ENCODE measurements at places on chromosomes 12 and 14. TPM values are rescaled to one million over a fixed set of nuclear protein-coding genes. Genes with fewer than 3 reads are reported as not detected.

- H3K27ac ChIP-seq = peak overlapping the region; percentile 97
- peaks cover 79% of the 10 kb centered on the region for H3K36me3 ChIP-seq
- peak; percentile 62 for DNase-seq
These were observed 61.6 kb downstream of the PPP2R5C start for GRCh38 chr14:101823066-101823465.

DNA sequence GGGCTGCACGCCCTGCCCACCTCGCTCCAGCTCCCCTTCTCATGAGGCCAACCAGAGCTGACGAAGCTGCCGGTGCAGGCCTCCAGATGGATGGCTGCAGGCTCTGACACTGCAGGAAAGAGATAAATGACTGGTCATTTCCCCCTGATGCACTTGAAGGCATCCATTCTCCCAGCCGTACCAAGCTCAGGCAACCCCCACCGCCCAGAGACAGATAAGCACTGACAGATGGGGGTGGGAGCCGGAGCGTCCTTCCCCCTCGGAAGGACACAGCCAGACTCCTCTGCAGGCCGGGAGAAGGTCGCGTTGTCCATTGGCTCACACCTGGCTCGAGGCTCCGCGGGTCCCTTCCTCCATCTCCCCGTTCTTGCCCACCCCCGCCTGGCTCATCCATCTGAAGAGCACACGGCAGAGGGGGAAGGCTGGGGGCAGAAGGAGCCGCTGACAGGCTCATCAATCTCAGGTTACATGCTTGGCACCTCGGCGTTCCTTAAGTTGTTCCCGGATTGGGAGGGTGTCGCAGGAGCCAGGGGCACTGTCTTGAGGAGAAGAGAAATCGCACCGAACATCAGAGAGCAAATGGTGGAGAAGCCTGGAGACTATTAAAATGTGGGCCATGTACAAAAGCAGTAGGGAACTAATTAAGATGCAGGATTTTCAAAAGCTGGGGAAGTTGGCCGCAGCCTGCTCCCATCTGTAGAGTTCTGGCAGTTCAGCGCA, 151.6 kb downstream of the DPF3 start:
- H3K27me3 ChIP-seq = no peaks in the 10 kb centered on the region
- no peak overlapping the region for H3K4me3 ChIP-seq
- no peaks in the 10 kb centered on the region for H3K4me1 ChIP-seq
- H3K36me3 ChIP-seq = no peaks in the 10 kb centered on the region

DNA sequence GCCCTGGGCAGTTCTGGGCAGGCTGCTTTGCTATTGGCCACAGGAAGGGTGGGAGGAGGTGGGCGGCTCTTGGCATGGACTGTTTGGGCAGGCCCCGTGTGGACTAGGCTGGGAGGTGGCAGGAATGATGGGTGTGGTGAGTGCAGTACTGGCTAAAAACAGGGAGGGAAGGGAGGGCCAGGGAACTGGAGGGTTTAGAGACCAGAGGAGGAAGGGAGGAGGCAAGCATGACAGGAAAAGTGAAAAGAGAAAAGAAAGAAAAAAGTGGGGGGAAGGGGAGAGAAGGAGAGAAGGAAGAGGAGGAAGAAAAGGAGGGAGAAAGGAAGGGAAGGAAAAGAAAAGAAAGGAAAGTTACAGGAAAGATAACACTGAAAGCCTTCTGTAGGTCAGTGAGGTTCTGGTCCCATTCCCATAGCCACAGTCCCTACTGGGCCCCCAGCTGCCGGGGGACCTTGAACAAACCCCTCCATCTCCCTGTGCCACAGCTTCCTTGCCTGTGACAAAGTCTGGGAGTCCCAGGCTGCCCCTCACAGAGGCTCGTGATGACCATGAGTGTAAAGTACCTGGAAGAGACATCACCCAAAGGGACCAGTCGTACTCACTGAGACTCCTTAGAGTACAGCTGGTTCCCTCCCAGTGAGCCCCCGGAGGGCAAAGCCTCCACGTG, 1.1 kb upstream of the C14orf132 start:
- H3K27me3 ChIP-seq = peaks cover 42% of the 10 kb centered on the region
- peaks cover 17% of the 10 kb centered on the region for H3K4me1 ChIP-seq
- DNase-seq = no peak
- H3K4me3 ChIP-seq = peak overlapping the region; percentile 56

DNA sequence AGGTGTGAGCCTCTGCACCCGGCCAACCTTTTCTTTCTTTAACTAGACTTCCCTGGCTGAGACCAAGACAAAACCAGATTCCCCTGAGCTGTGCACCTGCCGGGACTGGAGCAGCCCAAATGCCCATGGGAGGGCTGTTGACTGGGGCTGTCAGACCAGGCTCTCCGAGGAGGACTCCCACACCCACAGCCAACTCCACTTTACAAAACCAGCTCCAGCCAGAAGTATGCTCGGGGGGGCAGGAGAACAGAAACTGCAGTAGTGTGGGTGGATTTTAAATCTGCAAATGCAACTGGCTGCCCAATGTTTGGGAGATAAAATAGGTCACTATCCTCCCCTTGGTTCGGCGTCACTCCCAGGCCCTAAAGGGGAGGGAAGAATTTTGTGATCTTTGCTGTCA, 78.5 kb downstream of the VCPKMT start:
- peak overlapping the region; percentile 96 for H3K27ac ChIP-seq
- H3K4me1 ChIP-seq = peaks cover 70% of the 10 kb centered on the region
- H3K4me3 ChIP-seq = peak overlapping the region; percentile 48
- H3K27me3 ChIP-seq = no peaks in the 10 kb centered on the region
- H3K36me3 ChIP-seq = peaks cover 65% of the 10 kb centered on the region

GRCh38 chr12:56079723-56080555, at the start of gene ERBB3:
ERBB3 (plus strand) TSS chr12:56080165; CDS start chr12:56080301, 136 bp downstream.
- DNase-seq = peak; percentile 60
- H3K27ac ChIP-seq = peak within 1 kb of the TSS; percentile 64
- H3K4me3 ChIP-seq = peak within 1 kb of the TSS; percentile 73
- no peaks in the 10 kb centered on the region for H3K36me3 ChIP-seq
- peaks cover 19% of the 10 kb centered on the region for H3K4me1 ChIP-seq

GRCh38 chr14:77272261-77272660, 1.3 kb upstream of the NGB start:
- H3K27me3 ChIP-seq = peaks cover 38% of the 10 kb centered on the region
- H3K27ac ChIP-seq = no peak overlapping the region
- H3K36me3 ChIP-seq = no peaks in the 10 kb centered on the region
- no peak overlapping the region for H3K4me3 ChIP-seq
- no peak for DNase-seq
- peaks cover 1% of the 10 kb centered on the region for H3K4me1 ChIP-seq

Gene STXBP6
- not detected for total RNA-seq

Gene ALDH1L2
- 0.20 TPM for total RNA-seq

- peak; percentile 32 for DNase-seq
- H3K27me3 ChIP-seq = peaks cover 7% of the 10 kb centered on the region
- H3K36me3 ChIP-seq = no peaks in the 10 kb centered on the region
- H3K27ac ChIP-seq = no peak overlapping the region
- no peak overlapping the region for H3K4me3 ChIP-seq
These were observed 69.4 kb downstream of the CD163L1 start for GRCh38 chr12:7374423-7375144.

GRCh38 chr12:26132866-26133265, 8.0 kb upstream of the BHLHE41 start:
- DNase-seq = no peak
- H3K36me3 ChIP-seq = no peaks in the 10 kb centered on the region
- no peak overlapping the region for H3K4me3 ChIP-seq

GRCh38 chr12:114875313-114875712, 191.3 kb upstream of the TBX3 start:
- DNase-seq = no peak
- no peaks in the 10 kb centered on the region for H3K4me1 ChIP-seq
- H3K36me3 ChIP-seq = no peaks in the 10 kb centered on the region
- H3K27ac ChIP-seq = no peak overlapping the region
- H3K27me3 ChIP-seq = no peaks in the 10 kb centered on the region

Gene SLC8B1
- total RNA-seq = 33.2 TPM

DNA sequence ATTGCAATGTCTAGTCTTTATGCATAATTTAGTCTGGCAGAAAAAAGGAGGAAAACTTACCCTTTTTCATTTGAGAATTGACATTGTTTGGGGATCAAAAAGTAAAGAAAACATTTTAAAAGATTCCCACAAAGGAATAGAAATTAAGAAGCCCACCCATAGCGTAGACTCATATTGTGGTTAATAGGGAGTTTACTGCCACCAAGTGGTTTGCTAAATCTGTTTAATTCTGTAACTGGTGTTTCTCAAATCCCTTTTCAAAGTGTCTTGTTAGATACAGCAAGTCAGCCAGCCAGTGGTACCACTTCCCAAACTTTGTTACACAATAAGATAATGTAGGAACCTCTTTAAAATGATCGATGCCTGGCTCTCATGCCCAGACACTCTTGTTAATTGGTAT, 180.3 kb downstream of the IPO8 start:
- H3K4me1 ChIP-seq = no peaks in the 10 kb centered on the region
- H3K36me3 ChIP-seq = no peaks in the 10 kb centered on the region
- DNase-seq = no peak
- no peak overlapping the region for H3K4me3 ChIP-seq
- H3K27me3 ChIP-seq = no peaks in the 10 kb centered on the region

Gene POU6F1
- total RNA-seq = 6.3 TPM

- DNase-seq = no peak
- no peak overlapping the region for H3K27ac ChIP-seq
- no peaks in the 10 kb centered on the region for H3K27me3 ChIP-seq
- H3K4me1 ChIP-seq = no peaks in the 10 kb centered on the region
- no peak overlapping the region for H3K4me3 ChIP-seq
These were observed 190.2 kb downstream of the FSCB start for GRCh38 chr14:44316647-44317440.

Gene MFAP5
- total RNA-seq = not detected

DNA sequence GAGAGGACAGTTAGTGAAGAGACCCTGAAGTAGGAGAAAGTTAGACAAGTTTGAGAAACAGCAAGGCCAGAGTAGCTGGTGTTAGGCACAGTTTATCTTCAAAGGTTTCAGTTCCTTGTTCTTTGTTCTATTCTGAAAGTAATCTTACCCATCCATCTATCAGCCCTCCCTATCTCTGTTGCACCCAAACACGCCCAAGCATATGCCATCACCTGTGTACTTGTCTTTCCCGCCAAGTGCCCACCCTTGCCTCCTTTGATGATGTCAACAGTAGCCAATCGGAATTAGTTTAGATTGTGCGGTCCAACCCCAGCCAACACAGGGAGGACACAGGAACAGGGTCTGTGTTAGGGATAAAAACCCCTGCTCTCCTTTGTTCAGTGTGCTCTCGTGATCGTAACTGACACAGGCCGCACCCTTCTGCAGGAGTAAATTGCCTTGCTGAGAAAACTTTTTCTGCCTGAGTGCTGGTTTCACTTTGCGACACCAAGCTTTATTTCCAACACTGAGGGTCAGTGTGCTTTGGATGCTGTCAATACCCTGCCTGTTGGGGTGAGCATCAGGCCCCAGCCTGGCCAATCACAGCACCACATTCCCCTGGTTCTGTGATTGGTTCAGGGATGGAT, 4.7 kb upstream of the TMEM229B start:
- H3K27me3 ChIP-seq = peaks cover 10% of the 10 kb centered on the region
- H3K36me3 ChIP-seq = peaks cover 16% of the 10 kb centered on the region
- no peak overlapping the region for H3K4me3 ChIP-seq
- DNase-seq = no peak
- peaks cover 40% of the 10 kb centered on the region for H3K4me1 ChIP-seq

DNA sequence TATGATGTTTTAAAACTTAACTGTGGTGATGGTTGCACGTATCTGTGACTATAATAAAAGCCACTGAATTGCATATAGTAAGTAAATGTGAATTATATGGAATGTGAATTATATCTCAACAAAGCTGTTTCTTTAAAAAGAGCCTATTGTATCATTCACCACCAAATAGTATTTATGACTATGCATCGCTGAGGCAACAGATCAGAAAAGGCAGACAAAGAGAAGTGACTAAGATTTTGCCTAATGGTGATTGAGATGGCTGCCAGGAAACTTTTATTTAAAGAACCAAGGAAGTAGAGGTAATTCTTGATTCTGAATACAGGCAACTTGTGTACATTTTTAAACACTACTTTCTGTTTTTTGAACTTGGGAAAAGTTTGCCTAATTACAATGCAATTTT, 31.7 kb downstream of the DHRS7 start:
- H3K27ac ChIP-seq = no peak overlapping the region
- no peaks in the 10 kb centered on the region for H3K27me3 ChIP-seq
- peaks cover 1% of the 10 kb centered on the region for H3K4me1 ChIP-seq
- peaks cover 21% of the 10 kb centered on the region for H3K36me3 ChIP-seq
- no peak for DNase-seq

GRCh38 chr12:69822201-69822860, 2.7 kb upstream of the MYRFL start:
- no peak overlapping the region for H3K27ac ChIP-seq
- H3K4me1 ChIP-seq = no peaks in the 10 kb centered on the region
- no peak for DNase-seq
- peaks cover 15% of the 10 kb centered on the region for H3K27me3 ChIP-seq

DNA sequence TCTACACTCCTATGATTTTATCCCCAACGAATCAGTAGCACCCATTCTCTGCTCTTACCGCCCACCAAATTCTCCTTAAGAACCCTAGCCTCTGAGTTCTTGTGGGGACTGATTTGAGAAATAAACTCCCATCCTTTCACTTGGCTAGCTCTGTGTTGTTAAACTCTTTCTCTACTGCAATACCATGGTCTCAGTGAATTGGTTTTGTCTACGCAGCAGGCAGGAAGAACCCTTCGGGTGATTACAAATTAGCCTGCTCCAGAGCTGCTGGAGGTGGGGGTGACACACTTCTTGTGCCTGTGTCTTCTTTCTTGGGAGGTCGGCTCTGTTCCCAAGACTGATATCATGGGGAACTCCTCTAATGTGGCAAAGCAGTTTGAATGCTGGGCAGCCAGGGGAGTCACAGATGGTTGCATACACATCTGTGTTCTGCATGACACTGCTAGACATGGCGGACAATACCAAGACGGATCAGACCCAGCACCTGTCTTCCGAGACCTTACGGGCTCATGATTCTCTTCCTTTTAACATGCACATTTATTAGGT, 1.6 kb upstream of the C1S start:
- DNase-seq = no peak
- H3K4me3 ChIP-seq = no peak overlapping the region
- no peaks in the 10 kb centered on the region for H3K36me3 ChIP-seq
- peaks cover 22% of the 10 kb centered on the region for H3K27me3 ChIP-seq
- H3K27ac ChIP-seq = no peak overlapping the region

Gene VASH1
- 2.1 TPM for total RNA-seq

GRCh38 chr14:99791476-99792209, 1.6 kb upstream of the EML1 start:
- H3K4me3 ChIP-seq = no peak overlapping the region
- no peak for DNase-seq
- no peak overlapping the region for H3K27ac ChIP-seq
- H3K36me3 ChIP-seq = no peaks in the 10 kb centered on the region
- peaks cover 45% of the 10 kb centered on the region for H3K27me3 ChIP-seq

GRCh38 chr14:54691525-54692283, 124.8 kb downstream of the SAMD4A start:
- H3K27ac ChIP-seq = no peak overlapping the region
- peak; percentile 51 for DNase-seq
- H3K4me3 ChIP-seq = no peak overlapping the region
- H3K27me3 ChIP-seq = peaks cover 30% of the 10 kb centered on the region
- H3K36me3 ChIP-seq = no peaks in the 10 kb centered on the region

Gene NGB
- not detected for total RNA-seq

- no peak overlapping the region for H3K27ac ChIP-seq
- H3K36me3 ChIP-seq = no peaks in the 10 kb centered on the region
- no peak for DNase-seq
- H3K27me3 ChIP-seq = no peaks in the 10 kb centered on the region
- H3K4me1 ChIP-seq = peaks cover 16% of the 10 kb centered on the region
- H3K4me3 ChIP-seq = no peak overlapping the region
These were observed 32.6 kb downstream of the PELI2 start for GRCh38 chr14:56150645-56151345.

Gene LRP1
- 0.94 TPM for total RNA-seq

GRCh38 chr12:25130741-25131188, 64.2 kb downstream of the DNAI7 start:
- no peaks in the 10 kb centered on the region for H3K27me3 ChIP-seq
- H3K36me3 ChIP-seq = no peaks in the 10 kb centered on the region
- DNase-seq = no peak
- no peak overlapping the region for H3K27ac ChIP-seq

Gene FRMD6
- 4.1 TPM for total RNA-seq

Gene ANKS1B
- 0.17 TPM for total RNA-seq
